ENCODE measurements at places on chromosomes 13 and 19.

GRCh38 chr19:30159636-30160035 is 212.5 kb upstream of the ZNF536 start:
- DNase-seq, result no peak

- DNase-seq, result no peak
Measured at GRCh38 chr13:81874681-81875661, 1534.0 kb upstream of the SPRY2 start.

- DNase-seq, result no peak
Measured at GRCh38 chr13:67330149-67330548, 100.0 kb upstream of the PCDH9 start.

DNA sequence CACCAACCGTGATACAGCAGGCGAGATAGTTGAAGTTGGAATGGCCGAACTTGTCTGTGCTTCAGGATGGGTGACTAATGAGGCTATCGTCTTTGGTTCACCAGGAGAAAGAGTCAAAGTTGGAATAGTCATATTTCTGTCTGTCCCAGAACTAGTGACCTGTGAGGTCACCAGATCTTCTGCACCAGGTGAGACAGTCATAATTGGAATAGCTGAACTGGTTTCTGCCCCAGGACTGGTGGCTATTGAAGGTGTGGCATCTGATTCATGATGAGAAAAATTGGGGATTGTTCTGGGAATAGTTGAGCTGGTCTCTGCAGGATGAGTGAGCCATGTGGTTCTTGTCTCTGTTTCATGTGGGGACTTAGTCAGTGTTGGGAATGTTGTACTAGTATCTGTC is 71.6 kb downstream of the MUC16 start:
- no peak for DNase-seq

All from stimulated activated CD4-positive, alpha-beta T cell treated with anti-CD3 and anti-CD28 coated beads, TNF-alpha, amount 100 ng/mL, for 48 hours (primary cell).